ENCODE measurements at places on chromosomes 6 and 20.

GRCh38 chr6:4905826-4906225 lies 98.0 kb downstream of the RPP40 start:
- DNase-seq: no peak

GRCh38 chr20:33688938-33689424 lies 2.8 kb upstream of the E2F1 start:
- DNase-seq: no peak

GRCh38 chr6:11144393-11144851 lies 32.9 kb upstream of the ERVFRD-1 start:
- DNase-seq: peak; percentile 40

- DNase-seq: no peak
These were observed 58.1 kb downstream of the TMEM242 start for GRCh38 chr6:157265186-157265585.

GRCh38 chr20:38985603-38986170 lies 23.5 kb downstream of the DHX35 start:
- DNase-seq: peak; percentile 91

DNA sequence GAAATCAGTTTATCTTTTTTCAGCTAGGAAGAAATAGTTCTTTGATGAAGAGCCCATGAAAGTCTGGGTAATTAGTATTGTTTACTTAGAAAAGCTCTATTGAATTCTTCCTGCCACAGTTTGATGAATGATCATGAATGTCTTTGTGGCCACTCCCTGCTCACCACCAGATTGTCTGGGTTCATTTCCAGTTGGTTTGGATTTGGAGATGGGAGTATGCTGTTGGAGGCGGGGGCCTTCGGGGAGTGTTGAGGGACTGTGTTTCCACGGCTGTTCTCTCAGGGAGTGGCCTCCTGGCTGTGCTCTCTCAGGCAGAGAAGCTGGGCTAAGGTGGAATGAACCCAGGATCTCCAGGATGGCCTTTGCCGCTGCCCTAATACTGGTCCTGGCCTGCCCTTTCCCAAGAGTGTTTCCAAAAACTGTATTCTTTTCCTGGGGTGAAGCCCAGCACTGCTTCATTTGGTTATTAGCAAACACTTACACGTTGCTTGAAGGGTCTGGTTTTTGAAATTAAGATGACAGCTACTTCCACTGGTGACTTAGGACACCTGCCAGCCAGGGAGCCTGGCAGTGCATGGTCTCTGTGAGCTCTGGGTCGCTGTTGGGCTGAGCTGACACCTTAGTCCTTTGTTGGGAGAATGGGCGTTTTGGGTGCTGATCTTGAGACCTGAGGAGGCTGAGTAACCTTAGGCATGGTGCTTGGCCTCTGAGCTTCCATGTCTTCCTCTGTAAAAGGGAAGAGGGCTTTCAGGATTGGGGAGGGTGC lies 23.2 kb downstream of the PRPF6 start:
- no peak for DNase-seq

GRCh38 chr6:144013486-144013909 lies 5.4 kb upstream of the PLAGL1 start:
- DNase-seq: peak; percentile 54

- no peak for DNase-seq
These were observed 10.4 kb downstream of the SRXN1 start for GRCh38 chr20:642398-643174.

GRCh38 chr6:79684876-79685275 lies 53.7 kb downstream of the SH3BGRL2 start:
- no peak for DNase-seq

DNA sequence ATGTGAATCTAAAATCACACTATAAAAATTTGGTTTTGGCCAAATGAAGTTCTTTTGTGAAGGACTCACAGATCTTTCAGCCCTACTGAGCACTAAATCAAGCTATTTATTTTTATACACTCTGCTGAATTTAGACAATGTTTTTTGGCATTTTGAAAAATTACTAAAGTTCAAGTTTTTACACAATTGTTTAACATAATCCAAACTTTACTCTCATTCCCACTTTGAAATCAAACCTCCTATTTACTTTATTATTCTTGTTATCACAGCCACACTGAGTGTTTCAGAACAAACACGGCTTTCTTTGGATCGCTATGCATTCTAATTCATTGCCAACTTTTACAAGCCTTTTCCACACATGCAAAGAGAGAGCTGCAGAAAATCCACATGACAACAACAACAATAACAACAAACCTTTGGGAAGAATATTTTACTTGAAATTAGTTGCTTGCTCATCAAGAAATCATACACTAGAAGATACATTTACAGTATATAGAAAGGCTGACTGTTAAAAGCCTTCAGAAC lies 49.1 kb upstream of the TMEM30A start:
- no peak for DNase-seq

GRCh38 chr20:46563860-46564221 lies 13.4 kb upstream of the OCSTAMP start:
- DNase-seq: no peak

GRCh38 chr6:36613200-36613995 lies 19.2 kb downstream of the SRSF3 start:
- DNase-seq: no peak

DNA sequence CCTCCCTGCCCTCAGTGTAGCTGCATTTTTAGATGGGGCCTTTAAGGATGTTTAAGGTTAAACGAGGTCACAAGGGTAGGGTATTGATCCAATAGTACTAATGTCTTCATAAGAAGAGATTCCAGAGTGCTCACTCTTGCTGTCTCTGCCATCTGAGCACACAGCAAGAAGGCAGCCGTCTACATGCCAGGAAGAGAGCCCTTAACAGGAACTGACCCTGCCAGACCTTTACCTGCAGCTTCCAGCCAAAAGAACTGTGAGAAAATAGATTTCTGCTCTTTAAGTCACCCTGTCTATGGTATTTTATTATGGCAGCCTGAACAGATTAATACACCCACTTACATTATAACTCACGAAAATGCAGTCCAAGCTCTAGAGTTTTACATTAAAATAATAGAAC lies 685.3 kb upstream of the MARCKS start:
- no peak for DNase-seq

DNA sequence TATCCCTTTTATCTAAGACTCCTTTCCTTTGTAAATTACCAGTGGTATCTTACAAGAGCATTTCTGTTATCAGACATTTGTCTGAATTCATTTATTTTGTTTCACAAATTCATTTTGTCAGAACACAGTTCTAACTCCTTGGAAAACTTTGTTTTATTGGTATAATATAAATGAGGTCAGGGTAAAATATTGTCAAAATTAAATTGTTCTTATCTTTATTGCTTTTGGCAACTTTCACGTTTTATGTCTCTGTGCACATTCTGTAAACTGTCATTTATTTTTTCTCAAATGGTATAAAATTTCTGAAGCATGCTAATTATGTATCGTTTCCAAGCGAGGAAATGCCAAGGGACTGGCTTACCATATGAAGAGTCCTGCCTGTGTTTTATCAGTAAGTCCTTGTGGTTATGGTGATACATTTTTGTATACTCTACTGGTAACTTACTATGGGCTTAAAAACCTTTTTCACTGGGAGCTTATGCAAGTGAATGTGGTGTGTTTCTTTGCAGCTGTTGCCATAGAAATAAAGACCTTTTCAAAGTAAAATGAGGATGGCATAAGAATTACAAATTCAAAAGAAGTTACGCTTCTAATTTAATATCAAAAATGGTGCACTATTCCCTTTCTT lies 214.2 kb downstream of the COL19A1 start:
- DNase-seq: no peak

DNA sequence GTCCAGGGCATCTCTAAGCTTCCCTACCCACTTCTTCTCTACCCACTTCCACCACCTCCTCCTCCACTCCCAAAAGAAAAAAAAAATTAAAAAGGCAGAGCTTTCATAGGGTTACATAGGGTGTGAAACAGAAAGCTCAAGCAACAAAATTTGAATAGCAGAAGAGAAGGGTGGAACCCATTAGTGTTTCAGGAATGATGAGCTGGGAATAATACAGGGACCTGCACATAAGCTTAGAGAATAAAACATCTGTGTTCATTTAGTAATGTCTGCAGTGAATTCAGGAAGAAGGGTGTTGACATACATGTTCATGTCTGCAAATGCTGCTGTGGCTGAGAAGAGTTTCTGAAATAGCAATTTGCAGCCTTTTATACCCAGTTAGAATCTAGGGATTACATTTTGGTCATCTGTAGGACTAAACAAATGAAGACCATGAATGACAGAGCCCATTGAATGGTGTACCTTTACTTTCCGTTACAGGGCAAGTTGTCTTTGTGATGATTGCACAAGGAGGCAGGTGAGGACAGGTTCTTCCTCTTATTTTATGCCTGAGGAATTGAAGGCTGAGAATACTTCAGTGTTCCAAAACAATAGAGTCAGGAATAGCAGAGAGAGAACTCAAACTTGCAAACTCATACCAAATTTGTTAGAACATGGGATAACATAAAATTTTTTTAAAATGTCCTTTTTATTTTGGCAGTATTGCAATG lies 975.1 kb downstream of the TFAP2A start:
- no peak for DNase-seq

GRCh38 chr6:81683912-81684311 lies 68.6 kb downstream of the TENT5A start:
- peak; percentile 7 for DNase-seq

DNA sequence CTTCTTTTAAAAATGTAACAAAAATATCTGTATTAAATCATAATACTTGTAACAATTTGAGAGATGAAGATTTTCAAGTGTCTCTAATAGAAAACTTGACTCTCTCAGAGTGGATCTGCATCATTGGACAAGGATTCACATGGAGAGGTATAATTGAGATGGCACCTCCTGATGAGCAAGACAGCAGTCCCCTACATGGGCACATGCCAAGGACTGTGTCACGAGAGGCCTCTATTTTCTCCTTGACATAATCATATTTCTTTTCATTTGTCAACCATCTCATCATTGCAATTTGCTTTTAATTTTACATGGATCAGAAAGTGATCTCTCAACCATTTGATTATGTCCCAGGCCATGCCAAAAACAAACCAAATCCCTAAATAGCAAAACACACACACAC lies 206.8 kb upstream of the THEMIS start:
- DNase-seq: no peak

GRCh38 chr20:34083137-34083536 lies 28.9 kb downstream of the EIF2S2 start:
- peak; percentile 85 for DNase-seq

GRCh38 chr6:11869672-11870340 lies 91.2 kb upstream of the ADTRP start:
- peak; percentile 19 for DNase-seq

GRCh38 chr20:50357783-50358161 lies 152.4 kb upstream of the PTPN1 start:
- DNase-seq: no peak

- no peak for DNase-seq
These were observed 36.3 kb upstream of the SLC4A11 start for GRCh38 chr20:3275064-3275935.

DNA sequence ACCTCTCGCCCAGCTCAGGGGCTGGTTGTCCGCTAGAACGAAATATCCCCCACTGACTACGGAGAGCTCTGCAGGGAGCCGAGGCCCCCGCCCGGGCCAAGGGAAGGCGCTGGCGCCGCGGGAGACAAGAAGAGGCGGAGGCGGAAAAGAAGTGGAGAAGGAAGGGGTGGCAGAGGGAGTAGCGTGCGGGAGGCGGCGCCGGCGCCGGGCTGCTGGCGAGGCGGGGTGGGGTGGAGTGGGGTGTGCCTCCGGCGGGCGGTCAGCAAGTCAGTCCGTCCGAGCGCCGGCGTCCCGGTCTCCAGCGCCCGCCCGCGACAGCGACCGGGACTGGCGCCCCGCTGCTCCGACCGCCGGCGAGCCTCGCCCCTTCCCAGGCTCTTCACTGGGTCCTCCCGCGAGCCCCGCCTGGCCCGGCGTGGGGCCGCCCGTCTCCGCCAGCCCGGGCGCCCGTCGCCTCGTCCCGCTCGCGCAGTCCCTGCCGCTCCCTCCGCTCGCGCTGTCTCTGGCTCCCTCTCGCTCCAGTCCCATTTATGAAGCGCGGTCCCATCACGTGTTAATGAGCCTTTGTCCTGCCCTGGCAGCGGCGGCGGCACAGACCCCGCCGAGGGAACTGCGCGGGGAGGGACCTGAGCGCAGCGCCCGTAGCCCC lies at the start of gene CNR1:
Gene CNR1 (minus strand): TSS at position 504 of the 649 bp plus-strand sequence. CDS start 21,073 bp downstream, outside the sequence.
- DNase-seq: no peak

DNA sequence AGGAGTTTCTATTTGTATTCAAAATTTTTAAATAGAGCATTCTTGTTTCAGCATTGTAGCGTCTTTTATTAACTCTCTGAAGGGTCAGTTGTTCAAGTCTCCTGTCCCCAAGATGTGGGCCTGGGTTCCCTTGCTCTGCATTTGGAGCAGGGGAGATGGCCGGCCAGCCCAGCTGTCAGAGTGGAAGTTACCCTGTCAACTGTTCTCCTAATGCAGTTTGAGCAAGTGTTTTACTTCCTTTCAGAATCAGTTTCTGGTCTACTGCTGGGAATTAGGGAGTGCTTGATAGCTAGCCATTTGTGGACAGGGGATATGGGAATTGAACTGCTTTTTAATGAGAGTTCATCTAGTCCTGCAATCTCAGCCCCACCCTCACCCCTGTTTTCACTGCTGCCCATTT lies 116.6 kb downstream of the QKI start:
- no peak for DNase-seq

GRCh38 chr6:33904747-33905065 lies 100.9 kb upstream of the MLN start:
- no peak for DNase-seq

DNA sequence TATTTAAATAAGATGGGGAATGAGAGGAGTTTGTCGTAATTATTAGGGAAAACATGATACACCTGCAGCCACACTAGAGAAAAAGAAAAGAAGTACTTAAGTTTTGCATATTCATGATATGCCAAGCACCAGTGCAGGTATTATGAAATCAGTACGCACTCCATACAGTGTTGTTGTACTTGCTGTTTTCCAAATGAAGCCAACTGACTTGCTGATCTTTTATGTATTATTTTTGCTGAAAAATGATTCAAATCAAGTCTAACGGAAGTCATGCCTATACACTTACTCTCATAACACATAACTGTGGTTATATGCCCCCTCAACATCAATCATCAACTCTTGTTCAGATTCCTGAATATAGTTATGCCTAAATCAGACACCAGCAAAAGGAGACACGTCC lies 584.9 kb upstream of the EYS start:
- no peak for DNase-seq

- DNase-seq: no peak
These were observed 129.3 kb downstream of the AFG1L start for GRCh38 chr6:108423982-108424705.

GRCh38 chr6:44219053-44219814 lies 2.5 kb downstream of the MYMX start:
- DNase-seq: no peak

All from GM04504 (cell line).